ENCODE measurements at places on chromosomes 1 and 21.

DNA sequence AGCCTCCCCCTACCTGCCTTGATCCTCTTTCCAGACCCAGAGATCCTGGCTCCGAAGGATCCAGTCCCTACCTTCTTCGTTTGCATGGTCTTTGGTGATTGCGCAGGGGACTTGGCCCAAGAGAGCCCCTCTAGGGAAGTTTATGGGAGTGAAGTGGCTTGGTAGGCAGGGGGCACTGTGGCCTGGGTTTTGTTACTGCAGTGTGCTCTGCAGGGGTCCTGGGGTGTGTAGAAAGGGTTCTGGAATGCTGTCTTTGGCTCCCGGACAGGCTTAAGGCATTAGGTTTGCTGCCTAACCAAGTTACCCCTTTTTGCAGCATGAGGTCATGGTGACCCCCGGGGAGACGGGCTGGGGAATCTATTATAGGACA is 3.8 kb downstream of the ATP8B2 start:
- DNase-seq = no peak

GRCh38 chr1:17348593-17349234 is 23.3 kb upstream of the PADI6 start:
- DNase-seq = no peak

DNA sequence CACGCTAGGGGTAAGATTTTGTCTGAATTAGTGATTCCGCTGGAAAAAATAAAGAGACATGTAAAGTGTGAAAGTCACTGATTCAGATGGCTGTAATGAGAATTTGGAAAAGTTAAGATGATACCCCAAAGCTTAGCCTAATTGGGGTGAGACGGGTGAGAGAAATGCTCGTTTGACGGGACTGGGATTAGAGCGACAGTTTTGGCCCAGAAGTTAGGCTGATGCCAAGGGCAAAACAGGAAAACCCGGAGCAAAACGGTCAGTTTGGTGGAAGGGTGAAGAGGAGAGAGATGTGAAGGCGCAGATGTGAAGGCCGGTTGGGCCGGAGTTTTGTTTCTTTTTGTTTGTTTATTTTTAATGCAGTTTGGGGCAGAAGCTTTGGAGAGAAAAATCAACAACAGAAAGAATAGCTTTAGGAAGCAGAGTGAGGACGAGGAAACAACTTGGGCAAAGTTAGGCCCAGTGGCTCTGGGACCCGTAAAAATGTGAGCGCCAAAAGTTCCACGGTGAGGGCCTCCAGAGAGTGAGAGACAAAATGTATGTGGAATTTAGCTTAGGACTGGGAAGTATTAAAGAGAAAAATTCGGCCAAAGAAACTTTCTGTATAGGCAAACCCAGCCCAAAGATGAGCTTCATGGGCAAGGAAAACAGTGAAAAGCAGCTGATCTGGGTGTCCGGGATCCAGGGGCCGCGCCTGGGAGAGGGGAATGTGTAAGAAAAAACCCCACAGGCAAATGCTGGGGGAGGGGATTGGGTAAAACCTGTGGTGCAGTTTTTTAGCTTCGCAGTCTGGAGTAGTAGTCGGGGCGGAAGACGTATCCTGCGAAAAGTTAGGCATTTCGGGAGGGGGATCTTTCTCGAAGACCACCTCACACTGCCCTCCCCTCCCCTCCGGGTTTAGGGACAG is 1.2 kb downstream of the DMRTA2 start:
- no peak for DNase-seq

DNA sequence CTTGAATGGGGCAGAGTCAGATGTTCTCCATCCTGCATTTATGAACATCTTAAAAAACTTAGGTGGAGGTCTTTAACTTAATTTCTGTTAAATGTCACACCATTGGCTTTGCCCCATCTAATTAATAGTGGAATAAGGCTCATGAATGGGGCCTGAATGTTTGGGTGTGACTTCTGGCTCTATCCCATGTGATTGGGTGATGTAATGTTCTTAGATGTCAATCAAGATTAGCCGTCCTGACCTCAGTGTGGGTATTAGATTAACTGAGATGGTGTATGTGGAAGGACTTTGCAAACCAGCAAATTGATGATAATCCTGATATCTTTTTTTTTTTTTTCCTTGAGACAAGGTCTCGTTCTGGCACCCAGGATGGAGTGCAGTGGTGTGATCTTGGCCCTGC is 38.1 kb downstream of the C1orf21 start:
- DNase-seq = no peak

DNA sequence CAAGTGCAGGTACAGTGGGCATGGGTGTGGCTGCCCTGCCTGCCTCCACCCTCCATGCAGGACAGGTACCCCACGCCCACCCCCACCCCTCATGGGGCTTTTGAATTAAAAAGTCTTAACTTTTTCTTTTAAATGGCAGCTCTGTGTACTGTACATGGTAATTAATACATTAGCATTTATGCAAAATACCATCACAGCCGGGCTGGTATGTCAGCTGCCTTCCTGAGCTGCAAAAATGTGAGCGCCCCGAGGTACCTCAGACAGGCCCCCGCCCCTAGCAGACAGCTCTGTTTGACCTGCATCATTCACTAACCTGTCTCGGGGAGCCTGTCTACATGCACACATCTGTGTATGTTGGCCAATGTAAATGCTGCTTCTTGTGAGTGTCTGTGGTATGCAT is 42.2 kb upstream of the POU3F1 start:
- DNase-seq = no peak

- DNase-seq = no peak
These were observed 38.2 kb downstream of the IL23R start for GRCh38 chr1:67204298-67204980.
